ENCODE measurements at places on chromosomes 1 and 21. TPM values are rescaled to one million over a fixed set of nuclear protein-coding genes. Genes with fewer than 3 reads are reported as not detected.
A peak's percentile ranks its signal among the peaks of the same experiment; 100 is the strongest.

DNA sequence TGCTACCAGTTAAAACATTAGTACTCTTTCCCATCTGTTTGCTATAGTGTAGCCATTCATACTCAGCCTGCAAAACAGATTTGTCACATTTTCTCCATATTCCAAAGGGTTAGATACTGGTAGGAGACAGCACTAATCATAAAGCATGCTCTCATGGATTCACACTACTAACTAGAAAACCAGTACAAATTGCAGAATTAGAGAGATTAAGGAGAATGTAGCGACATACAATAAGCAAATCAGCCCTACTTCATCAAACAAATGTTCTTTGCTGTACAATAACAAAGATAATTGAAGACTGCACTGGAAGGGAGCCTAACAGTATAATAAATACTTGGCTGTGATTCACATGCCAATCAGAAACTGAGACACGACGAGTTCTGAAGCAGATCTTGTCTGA lies 368.0 kb upstream of the PRMT6 start:
- DNase-seq, result no peak

GRCh38 chr1:116401646-116402176 lies 28.7 kb downstream of the ATP1A1 start:
- no peak for DNase-seq

DNA sequence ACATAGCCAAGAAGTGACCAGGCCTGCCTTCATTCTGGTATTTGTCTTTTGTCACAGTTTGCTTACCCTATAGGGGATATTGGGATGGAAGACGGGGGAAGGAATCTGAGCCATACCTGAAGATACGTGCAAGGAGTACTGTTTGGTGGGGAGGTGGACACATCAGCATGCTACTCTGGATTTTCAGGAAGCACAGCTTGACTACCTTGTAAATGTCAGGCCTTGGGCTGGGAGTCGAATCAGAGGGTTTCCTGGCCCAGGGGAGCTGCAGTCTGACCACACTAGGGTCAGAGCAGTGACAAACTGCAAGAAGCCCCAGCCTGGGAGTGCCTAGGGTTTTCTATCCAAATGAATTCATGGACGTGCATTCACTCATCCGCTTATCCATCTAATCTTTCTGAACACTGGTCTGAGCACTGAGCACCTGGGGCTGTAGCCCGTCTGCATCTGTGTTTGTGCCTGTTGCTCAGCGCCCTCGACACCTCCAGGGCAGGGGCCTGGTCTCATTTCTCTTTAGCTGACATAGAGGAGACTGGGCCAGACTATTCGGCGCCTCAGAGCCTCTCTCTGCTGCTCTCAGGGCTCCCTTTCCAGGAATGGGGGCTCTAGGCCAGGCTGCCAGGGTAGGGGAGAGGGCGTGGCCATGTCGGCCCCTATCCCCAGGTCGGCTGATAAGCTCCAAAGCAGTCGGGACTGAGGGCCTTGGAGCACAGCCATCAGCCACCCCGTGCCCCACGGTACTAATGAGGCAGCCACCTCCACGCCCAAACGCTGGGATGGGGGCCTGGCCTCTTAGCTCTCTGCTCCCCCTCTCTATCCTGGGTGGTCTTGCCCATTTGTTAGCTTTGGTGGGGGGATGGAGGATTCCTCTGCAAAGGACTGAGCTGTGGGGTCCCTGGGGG lies 47.0 kb upstream of the SLC2A1 start:
- peak; percentile 66 for DNase-seq

ATP8B2 gene
- total RNA-seq, result 19.8 TPM

GRCh38 chr1:93827128-93827527 lies 51.9 kb downstream of the DNTTIP2 start:
- DNase-seq, result no peak

HSD3B1 gene
- total RNA-seq, result not detected

GRCh38 chr1:243341074-243341473 lies 85.2 kb downstream of the SDCCAG8 start:
- DNase-seq, result no peak

LYPD8 gene
- total RNA-seq, result not detected

DNA sequence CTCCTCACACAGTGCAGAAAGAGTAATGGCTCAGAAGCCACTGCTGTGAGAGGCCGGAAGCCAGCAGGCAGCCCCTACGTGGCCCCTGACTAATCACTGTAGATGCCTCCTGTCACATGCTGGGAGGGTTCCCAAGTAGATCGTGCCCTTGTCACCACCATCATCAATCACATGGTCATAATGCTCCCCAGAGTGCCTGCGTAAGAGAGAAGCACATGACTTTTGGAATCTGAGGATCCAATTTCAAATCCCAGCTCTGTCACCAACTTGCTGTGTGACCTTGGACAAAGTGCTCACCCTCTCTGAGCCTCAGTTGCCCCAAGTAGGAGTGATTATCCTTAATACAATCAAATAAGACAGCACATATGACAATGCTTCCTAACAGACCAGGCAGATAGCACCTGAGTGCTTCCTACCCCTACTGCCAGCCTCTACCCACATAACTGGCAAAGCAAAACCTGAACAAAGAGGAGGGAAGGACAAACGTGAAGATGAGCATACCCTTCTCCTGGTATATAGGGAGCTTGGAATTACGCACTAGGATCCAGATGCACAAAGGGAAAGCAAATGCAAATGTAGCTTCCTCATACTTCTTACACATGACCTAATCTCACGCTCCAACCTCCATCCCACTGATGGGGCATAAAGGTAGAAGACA lies 65.7 kb downstream of the SDC3 start:
- DNase-seq, result no peak

DNA sequence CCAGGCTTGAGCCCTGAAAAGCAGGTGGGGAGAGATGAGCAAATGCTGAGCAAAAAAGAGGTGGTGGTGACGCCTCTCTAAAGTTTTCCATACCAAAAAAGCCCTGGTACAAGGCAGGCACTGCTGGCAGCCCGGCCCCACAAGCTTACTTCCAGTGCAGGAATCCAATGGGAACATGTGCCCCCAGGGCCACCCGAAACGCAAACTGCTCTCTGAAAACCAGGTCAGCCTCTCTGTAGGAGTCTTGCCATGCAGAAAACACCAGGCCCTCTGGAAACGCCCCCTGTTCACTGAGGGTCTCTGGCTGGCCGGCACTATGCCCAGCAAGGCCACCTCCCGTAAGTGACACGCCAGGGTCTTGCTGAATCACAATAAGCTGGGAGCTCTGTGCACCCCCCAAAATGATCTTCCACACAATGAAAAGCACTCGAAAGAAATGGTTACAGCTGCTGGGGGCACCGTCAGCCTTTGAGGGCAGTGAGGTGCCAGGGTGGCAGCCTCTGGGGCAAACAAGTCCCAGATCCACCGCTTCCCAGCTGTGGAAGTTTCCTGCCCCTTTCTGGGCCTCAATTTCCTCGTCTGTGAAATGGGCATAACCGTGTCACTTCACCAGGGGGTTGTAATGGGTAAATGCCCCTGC lies 170.5 kb downstream of the TOMM20 start:
- DNase-seq, result no peak

- DNase-seq, result no peak
These were observed 5.2 kb upstream of the DPM3 start for GRCh38 chr1:155145491-155145890.

DNA sequence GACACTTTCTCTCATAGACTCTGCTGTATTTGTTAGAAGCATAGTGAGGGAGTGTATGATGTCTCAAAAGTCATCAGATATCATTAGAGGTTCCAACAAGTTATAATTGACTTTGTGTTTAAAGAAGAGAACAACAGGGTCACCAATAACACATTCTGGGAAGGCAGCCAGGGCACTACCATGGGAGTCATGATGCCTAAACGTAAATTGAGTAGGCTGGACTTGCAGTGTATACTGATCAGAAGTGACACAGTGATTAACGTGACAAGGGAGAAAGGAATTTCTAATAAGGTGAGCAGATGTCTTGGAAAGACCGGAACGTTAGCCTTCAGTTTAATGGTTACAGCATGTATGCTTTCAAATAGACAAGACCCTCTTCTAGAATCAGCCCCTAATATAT lies 973.2 kb downstream of the NCAM2 start:
- DNase-seq, result no peak

S100A13 gene
- total RNA-seq, result 260 TPM

NGF gene
- 0.26 TPM for total RNA-seq

GRCh38 chr21:36073181-36073580 lies 3.4 kb downstream of the CBR1 start:
- no peak for DNase-seq

TRIM67 gene
- total RNA-seq, result 0.05 TPM

DNA sequence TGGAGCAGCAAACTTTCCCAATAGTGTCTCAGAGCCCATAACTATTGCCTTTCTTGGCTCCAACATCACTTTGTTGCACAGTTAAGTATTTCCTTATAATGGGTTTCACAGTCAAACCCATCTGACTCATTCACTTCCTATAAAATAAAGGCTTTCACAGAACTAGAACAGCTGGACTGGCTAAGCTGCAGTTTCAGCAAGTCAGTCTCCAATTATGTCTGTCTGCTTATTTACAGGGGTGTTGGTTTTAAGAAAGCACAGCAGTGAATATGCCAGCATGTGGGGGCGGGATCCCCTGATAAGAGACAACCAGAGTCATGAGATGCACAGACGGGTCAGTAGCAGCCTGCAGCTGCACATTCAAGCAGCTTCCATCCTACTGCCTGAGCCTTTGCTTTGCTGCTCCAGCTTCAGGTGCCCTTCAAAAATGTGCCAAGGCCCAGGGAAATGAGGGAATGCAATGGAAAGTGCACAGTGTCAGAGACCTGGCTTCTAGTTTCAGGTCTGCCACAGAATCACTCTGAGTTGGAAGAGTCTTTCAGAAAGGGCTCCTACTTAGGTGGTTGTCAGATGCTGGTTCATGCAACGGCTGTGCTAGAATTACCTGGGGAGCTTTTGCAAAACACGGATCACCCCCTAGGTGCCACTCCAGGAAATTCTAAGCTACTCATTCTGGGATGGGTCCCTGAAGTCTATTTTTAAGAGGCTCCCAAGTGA lies 24.8 kb downstream of the RNF19B start:
- no peak for DNase-seq

GRCh38 chr1:28306301-28306949 lies 22.4 kb upstream of the MED18 start:
- no peak for DNase-seq

HHIPL2 gene
- 0.45 TPM for total RNA-seq

NID1 gene
- total RNA-seq, result 12.7 TPM

DNA sequence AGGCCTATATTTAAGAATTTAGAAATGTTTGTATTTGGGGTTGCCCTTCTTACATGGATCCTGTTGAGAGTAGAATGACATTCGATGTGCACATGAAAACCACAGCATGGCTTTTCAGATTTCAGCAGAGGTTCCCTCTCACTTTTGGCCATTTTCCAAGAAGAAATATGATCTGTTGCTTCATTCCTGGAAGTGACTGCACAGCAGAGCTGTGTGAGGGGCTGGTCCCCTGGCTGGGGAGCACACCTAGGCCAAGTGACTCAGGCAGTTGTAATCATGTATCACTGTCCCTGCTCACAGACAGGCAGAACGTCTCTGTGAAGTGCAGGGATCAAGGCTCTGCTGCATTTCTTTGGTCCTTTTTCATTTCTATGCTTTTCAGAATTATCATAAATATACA lies 32.3 kb downstream of the AGT start:
- no peak for DNase-seq

GRCh38 chr1:44775930-44776729 lies 790 bp downstream of the RPS8 start:
- DNase-seq, result no peak

GRCh38 chr1:2311184-2312032 lies 79.9 kb downstream of the MORN1 start:
- DNase-seq, result peak; percentile 92

DNA sequence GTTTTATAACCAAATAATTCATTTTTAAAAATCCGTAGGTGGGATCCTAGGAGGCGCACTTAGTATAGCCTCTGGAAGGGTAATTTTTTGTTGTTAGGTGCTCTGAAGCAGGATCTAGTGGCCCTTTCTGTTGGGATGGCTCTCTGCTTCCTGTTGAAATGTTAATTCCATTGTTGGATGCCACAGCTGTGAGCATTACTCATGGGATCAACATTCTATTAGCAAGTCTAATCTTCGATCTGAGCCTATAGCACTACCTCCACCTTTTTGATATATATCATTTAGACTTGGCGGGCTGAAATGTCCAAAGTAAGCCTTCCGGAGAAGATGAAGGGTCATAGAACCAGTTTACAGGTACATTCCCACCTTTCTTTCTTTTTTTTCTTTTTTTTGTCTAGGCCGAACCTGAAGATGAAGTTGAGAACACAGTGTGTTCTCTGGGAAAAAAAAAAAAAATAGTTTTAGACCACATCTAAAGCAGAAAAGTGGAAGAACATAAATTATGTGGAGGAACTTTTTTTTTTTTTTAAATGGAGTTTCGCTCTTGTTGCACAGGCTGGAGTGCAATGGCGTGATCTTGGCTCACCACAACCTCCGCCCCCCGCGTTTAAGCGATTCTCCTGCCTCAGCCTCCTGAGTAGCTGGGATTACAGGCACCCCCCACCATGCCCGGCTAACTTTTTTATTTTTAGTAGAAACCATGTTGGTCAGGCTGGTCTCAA lies 1.4 kb downstream of the CXADR start:
- DNase-seq, result peak; percentile 70

GRCh38 chr1:12014141-12014991 lies 4.9 kb upstream of the MIIP start:
- peak; percentile 76 for DNase-seq

- DNase-seq, result peak; percentile 90
These were observed 14.5 kb downstream of the PDZK1IP1 start for GRCh38 chr1:47175227-47175934.

GRCh38 chr21:32320059-32320458 lies 21.4 kb downstream of the MRAP start:
- no peak for DNase-seq

DNA sequence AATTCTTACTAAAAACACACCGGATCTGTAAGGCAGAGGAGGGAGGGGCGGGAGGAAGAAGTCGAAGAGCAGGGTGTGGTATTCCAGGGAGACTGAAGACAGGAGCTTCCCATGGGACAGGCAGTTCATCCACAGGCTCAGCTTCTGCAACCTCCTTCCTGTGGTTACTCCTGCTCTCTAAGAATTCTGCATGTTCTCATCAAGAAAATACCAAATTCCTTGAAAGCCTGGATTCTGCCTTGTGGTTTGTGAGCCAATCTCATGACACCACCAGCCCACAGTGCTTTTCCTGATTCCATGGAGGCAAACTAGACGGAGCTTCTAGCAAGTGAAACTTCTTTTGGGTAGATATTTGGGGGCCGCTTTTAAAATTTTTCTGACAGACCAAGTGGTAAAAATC lies 1.1 kb upstream of the ST6GALNAC3 start:
- DNase-seq, result peak; percentile 49

FCRL3 gene
- total RNA-seq, result not detected

VASH2 gene
- 14.5 TPM for total RNA-seq

Measured in endodermal cell (in vitro differentiated cells).